ENCODE measurements at places on chromosomes 3 and 15.

- no peak for DNase-seq
These were observed 47.7 kb upstream of the PTX3 start for GRCh38 chr3:157388976-157389375.

- no peak for DNase-seq
These were observed 12.1 kb downstream of the ARPP19 start for GRCh38 chr15:52556524-52557273.

GRCh38 chr3:35946121-35946853 is 307.0 kb downstream of the ARPP21 start:
- DNase-seq: no peak

- DNase-seq: no peak
These were observed 7.9 kb upstream of the SRP14 start for GRCh38 chr15:40046721-40047414.

DNA sequence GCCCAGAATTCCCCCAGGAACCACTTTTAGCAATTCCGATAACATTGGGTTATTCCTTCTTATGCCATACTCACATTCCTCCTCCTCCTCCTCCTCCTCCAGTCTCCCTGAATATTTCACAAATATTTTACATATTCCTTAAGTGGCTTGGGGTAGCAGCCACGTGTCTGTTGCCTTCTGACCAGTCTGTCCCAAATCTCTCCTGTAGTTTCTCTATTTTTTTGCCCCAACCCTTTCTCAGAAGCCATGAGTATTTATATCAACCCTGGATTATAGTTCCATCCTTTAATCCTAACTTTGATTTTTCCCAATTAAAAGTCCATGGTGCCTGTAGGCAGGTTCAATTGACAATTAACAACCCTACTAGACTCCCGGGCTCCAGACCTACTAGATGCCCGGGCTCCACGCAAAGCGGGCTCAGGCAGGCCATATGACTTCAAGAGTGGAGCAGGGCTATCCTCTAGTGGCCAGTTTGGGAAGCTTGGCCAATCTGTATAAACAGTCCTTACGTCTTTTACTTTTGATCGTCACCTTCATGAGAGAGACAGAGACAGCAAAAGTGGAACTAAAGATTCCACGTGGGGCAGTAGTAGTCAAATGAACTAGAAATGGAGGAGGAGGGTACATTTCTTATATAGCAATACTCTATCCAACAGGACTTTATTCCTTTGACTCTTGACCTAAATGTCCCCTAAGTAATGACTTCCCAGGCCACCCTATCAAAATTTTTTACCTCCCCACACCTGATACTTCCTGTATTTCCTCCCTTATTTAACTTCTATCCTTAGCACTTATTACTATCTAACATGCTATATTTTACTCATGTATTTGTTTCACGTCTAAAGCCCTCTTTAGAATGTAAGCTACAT is 69.7 kb downstream of the USF3 start:
- DNase-seq: no peak

GRCh38 chr15:40790718-40791117 is 16.2 kb upstream of the ZFYVE19 start:
- no peak for DNase-seq

DNA sequence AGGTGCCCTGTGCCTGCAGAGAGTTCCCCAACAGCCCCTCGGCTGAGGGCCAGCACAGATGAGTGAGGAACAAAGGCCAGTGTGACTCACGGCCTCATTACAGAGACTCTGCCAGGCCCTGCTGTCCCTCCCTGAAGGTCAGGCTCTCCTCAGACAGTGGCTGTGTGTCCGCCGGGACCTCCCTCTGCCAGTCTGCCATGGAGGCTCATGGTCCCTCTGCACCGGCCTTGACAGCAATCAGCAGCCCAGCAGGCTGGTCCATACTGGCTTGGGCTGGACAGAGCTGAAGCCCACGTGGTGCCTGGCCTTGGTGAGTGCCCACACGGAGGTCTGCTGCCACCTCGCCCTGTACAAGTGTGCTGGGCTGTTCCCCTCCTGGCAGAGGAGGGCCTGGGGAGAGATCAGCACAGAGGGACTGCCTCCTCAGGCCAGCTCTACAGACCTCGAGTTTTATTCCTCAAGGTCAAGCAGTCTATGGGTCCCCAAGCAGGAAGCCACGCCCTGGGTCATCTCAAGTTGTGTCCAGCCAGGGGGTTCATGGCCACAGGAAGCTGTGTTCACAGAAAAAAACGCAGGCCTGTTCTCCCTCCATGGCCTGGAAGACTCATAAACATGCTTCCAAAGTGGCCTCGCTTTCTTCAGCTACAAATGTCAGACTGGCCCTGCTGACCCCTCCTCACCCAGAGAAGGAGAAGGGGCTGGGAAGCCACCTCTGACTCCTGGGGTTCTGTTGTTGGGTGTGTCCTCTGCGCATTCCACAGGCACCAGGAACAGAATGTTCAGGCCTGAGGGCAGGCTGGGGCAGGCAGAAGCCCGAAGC is 27.0 kb downstream of the SLC41A3 start:
- DNase-seq: no peak

- DNase-seq: no peak
These were observed 8.4 kb downstream of the UPK1B start for GRCh38 chr3:119181765-119182164.

GRCh38 chr15:85583923-85584390 is 203.6 kb downstream of the AKAP13 start:
- DNase-seq: no peak

DNA sequence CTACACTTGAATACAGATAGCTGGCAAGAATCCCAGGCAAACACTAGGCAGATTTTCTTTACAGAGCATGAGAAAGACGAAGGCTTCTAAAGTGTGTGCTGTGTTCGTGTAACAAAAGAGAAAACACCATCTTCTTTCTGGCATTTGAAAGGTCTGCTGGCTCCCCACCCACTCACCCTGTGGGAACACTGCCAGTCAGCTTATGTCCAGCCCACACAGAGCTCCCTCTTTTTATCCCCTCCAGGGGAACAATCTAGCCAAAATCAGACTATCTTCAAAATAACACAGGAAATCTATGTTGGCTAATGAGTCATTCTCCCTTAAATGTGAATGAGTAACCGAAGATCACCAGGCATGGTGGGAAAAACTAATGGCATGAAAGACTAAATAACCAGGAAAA is 45.6 kb upstream of the PAQR5 start:
- no peak for DNase-seq

- DNase-seq: no peak
These were observed 99.3 kb downstream of the ABHD5 start for GRCh38 chr3:43790060-43790459.

DNA sequence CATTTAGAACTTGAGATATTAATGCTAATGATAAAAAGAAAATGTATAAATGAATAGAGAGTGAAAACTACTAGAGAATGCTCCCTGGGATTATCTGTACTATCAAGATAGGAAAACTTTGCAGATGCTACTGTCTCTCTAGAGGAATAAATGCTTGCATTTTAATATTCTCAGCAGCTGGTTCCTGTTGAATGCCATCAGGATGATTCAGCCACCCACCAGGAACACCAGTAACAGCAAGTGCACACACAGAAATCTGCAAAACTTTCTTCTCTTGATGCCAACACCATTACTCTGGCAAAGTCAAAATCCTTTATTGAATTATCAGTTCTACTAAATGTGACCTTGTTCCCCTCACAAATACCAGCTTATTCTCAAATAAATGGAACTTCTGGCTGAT is 148.4 kb downstream of the TIGIT start:
- DNase-seq: no peak

GRCh38 chr15:87317900-87318299 is 938.6 kb downstream of the NTRK3 start:
- DNase-seq: no peak

- no peak for DNase-seq
These were observed 387.4 kb upstream of the C2CD4B start for GRCh38 chr15:62552444-62552843.

- no peak for DNase-seq
These were observed 37.1 kb downstream of the RAB11A start for GRCh38 chr15:65906396-65906795.

GRCh38 chr15:60761505-60761845 is 282.5 kb upstream of the ICE2 start:
- DNase-seq: no peak

- no peak for DNase-seq
These were observed 6.6 kb downstream of the TIPARP start for GRCh38 chr3:156681002-156681401.

GRCh38 chr15:66883284-66883911 is 181.4 kb downstream of the SMAD6 start:
- no peak for DNase-seq

GRCh38 chr3:143119974-143120715 is 574 bp downstream of the CHST2 start:
- DNase-seq: no peak

GRCh38 chr3:176699288-176699687 is 498.0 kb downstream of the TBL1XR1 start:
- DNase-seq: no peak

- no peak for DNase-seq
These were observed 165.1 kb upstream of the COL8A1 start for GRCh38 chr3:99473321-99473751.

DNA sequence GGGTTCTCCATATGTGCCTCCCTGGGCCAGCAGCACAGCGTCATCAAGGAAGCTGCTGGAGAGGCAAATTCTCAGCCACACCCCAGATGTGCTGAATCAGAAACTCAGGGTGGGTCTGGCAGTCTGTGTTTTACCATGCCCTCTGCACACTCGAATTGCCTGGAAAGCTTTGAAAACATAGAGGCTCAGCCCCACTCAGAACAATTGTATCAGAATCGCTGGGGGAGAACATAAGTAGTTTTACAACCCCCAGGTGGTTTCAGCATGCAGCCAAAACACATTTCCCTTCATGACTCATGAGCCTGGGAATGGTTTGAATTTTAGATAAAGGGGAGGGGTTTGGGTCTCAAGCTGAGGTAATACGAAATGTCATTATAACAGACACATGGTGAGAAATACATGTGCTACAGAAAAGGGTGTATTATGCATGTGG is 9.6 kb downstream of the TGM4 start:
- no peak for DNase-seq

GRCh38 chr15:50815958-50816590 is 50.6 kb upstream of the SPPL2A start:
- DNase-seq: no peak

- DNase-seq: no peak
These were observed 25.0 kb downstream of the TCF12 start for GRCh38 chr15:56943403-56943802.

- DNase-seq: no peak
These were observed 188.5 kb upstream of the TLE3 start for GRCh38 chr15:70286113-70286806.

- no peak for DNase-seq
These were observed 55.8 kb downstream of the ADAMTS9 start for GRCh38 chr3:64631951-64632350.

DNA sequence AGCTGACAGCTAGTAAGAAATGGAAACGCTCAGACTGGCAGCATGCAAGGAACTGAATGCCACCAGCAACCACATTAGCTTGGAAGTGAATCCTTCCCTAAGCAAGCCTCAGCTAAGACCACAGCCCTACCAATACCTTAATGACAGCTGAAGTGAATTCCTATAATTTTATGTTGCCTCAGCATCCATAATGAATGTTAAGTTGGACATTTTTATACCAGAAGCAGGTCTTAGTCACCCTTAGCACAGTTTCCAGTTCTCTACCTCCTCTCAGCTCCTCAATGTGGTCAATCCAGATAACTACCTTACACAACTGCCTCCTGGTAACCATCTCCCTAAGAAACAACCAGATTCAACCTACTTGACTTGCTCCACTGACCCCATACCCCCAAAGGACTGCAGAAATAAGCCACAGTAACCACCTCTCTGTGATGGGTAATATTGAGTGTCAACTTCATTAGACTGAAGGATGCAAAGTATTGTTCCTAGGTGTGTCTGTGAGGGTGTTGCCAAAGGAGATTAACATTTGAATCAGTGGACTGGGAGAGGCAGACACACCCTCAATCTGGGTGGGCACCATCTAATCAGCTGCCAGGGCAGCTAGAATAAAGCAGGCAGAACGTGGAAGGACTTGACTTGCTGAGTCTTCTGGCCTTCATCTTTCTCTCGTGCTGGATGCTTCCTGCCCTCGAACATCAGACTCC is 33.5 kb downstream of the NEDD4 start:
- DNase-seq: no peak

DNA sequence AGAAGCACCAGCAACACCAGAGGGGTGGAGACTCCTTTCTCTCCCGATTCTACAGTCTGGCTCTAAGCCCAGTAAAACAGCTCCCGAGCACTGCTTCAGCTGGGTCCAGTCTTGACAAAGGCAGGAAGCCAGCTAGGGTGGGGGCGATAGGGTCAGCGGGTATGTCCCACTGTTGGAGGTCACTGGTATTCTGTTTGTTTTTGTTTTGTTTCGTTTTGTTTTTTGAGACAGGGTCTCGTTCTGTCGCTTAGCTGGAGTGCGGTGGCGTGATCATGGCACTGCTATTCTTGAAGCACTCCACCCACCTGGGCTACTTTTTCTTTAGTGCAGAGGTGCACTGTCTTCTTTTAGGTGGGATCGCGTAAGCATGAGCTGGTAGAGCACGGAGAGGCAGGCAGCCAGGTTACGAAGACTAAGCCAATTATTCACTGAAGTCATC is 16.3 kb downstream of the GCSAM start:
- no peak for DNase-seq

DNA sequence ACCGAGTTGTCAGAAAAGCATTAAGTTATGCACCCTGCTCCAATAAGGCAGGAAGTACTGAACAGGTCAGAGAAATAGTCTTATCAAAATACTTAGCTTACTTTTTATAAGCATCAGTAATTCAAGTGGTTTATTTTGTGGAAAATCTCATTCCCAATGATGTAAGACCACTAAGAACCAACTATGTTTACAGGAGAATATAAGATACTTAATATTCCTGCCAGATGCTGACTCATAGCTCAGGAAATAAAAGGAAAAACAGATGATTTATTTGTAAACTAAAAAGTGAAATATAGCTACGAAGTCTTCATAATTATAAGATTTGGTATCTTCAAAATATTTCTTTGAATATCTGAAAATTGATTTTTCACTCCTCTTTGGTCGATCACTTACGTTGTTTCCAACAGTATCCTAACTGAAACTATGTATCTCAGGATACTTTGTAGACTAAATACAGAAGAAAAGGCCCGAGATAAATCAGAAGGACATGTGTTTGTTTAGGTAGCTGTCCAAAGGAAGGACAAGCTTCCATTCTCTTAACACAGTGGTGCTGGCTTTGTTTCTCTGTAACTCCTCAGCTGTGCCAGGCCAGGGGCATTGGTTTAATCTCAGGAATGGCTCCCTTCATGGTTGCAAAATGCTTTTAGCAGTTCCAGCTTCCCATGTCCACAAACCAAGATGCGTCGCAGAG is 295.8 kb downstream of the GBE1 start:
- no peak for DNase-seq

- no peak for DNase-seq
These were observed 181.2 kb upstream of the EPHA3 start for GRCh38 chr3:88926221-88926620.

DNA sequence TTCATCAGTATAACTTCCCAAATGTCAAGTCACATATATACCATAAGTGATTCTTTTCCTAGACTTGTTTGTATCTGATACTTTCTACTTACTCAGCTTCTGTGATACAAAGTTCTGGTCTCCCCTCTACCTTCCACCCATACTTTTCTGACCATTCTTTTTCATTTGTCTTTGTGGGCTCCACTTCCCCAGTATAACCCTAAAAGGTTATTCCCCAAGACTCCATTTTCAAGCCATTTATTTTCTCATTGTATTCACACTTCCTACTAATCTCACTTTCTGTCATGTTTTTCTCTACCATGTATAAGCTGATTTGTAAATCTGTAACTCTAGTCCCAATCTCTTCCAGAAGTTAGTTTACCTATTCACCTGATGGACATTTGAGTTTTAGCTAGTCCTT is 34.0 kb downstream of the IQCB1 start:
- DNase-seq: no peak

All from stimulated activated CD4-positive, alpha-beta T cell treated with anti-CD3 and anti-CD28 coated beads, TNF-alpha, amount 100 ng/mL, for 1 hour (primary cell).